ENCODE measurements at places on chromosomes 16 and 17.

- no peak for DNase-seq
Measured at GRCh38 chr17:58338841-58339754, 10.5 kb upstream of the TSPOAP1 start.

- no peak for DNase-seq
Measured at GRCh38 chr17:82034371-82035011, 3.0 kb downstream of the DCXR start.

- DNase-seq: peak; percentile 29
Measured at GRCh38 chr17:82767041-82767754, 15.3 kb downstream of the TBCD start.

DNA sequence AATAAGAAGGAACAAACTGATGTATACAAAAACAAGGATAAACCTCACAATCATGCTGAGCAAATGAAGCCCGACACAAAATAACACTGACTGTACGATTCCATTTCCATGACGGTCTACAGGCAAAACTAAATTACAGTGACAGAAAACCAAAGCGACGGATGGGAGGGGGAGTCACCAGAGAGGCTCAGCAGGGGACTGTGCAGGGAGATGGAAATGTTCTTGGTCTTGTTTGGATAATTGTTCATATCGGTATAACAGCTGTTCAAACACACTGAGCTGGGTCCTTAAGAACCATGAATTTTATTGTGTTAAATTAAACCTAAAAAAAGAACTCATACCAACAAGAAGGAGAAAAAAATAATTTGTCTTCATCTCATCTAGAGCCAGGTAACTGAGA lies 97.8 kb downstream of the NXN start:
- no peak for DNase-seq

- DNase-seq: no peak
Measured at GRCh38 chr17:36117505-36118382, 14.1 kb downstream of the CCL4 start.

- DNase-seq: peak; percentile 77
Measured at GRCh38 chr17:31327534-31328159, 6.2 kb upstream of the EVI2A start.

DNA sequence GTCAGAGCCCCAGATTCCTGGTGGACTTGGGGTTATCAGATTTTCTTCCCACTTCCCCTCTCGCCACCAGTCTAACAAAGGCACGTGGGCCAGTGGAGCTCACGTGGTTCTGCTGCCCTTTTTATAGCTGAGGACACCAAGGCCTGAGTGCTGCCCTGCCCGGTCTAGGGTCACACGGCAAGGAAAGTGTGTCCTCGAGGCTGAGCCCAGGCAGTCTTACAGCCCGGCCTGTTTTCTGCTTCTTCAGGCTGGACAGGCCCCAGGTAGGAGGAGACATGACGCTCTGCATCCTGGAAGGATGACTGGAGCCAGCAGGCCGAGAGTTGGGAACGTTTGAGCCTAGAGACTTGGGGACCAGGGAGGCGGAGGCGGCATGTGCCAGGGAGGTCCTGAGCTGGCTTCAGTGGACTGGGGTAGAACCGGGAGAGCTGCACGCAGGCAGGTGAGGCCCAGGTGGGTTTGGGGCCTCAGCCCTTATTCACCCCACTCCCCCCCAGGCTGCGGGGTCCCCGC lies 3.5 kb downstream of the CTRB1 start:
- DNase-seq: no peak

DNA sequence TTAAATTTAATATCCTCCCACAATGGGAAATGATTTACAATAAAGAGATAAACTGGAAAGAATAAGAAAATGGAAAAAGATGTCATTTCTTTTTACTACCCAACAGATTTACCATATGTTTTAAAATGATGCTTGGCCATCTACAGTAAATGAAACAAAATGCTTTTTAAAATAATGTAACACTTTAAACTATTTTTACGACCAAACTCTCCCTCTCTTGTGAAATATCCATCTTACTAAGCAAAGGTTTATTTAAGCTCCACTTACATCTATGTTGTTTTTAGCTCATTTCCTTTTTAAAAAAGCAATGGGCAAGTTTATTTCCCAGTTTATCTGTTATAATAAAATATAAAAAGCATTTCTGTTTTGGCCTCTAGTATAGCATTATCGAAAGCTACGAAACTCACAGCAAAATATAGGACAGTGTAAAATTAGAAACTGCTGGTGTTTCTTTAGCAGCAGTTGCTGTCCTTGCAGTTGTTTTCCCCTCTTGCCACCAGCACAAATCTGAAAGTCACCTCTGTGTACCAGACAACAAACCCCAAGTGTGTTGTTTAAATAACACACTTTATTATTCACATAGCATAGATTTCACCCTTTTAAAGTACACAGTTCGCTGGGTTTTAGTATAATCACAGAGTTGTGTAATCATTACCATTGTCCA lies 195.1 kb downstream of the CDRT15L2 start:
- DNase-seq: no peak

- peak; percentile 59 for DNase-seq
Measured at GRCh38 chr17:65294181-65294719, 157.1 kb downstream of the RGS9 start.

DNA sequence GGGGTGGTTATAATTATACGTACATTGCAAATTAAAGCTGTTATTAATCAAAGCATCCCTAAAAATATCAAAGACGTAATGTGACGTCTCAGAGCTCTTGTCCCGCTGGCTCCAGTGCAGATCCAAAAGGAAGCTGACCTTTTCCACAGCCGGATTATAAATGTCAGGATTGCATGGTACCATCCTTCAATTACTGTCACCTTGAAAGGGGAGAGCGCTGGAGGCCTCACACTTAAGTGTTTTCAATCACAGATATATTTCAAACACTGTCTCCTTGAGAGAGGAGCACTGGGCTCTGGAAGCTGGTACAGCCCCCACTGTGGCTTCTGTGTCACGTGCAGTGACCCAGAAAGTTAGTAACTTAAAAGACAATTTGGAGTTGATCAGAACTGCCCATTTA lies 94.2 kb downstream of the AIPL1 start:
- no peak for DNase-seq

DNA sequence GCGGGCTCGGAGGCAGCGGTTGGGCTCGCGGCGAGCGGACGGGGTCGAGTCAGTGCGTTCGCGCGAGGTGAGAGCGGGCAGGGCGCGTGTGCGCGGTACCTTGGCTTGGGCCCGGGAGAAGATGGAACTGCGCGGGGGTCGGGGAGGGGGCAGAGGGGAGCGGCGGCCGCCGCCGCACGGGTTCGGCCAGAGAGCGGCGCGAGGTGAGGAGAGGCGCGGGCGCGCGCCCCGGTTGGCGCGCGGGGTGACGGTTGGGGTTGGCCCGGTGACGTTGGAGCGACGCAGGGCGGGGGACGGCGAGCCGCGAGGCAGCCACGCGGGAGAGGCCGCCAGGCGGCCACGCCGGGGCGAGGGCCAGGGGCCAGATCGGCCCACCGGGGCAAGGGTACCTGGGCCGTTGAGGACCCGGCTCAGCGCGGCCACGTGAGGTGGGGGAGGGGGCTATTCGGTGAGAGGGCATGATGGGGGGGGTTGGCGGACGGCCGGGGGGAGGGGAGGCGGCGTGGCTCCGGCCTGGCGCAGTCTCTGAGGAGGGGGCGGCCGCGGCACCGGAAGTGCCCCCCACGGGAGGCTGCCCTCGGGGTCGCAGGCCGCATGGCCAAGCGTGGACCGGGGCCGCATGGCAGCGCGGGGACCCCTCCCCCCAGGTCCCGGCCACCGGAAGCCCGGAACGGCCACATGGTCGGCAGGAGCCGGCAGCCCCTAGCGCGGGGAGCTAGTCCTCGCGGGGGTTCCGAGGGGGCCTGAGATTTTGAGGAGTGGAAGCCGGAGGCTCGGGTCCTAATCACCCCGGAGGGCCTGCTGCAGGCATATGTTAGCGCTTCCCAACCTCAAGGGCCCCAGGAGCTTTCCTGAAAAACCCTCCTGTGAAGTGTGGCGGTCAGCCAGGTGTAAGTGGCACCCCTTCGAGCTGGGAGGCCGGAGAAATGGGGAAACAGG lies 527 bp downstream of the EIF5A start:
- peak; percentile 45 for DNase-seq

DNA sequence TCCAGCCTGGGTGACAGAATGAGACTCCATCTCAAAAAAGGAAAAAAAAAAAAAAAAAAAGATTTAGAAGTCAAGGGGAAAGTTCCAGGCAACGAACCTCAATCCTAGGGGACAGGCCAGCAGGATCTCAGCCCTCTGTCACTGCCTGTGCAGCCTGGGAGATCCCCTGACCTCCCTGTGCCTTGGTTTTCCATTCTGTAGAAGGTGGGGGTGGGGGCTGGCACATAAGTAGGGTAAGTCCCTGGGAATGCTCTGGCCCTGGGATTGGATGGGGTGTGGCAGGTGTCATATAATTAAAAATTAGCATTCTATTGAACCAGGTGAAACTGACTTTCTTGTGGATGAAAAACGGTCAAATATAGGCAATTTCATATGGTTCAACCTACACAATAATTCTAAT lies 90.5 kb downstream of the C16orf78 start:
- no peak for DNase-seq

GRCh38 chr17:66720567-66720966 lies 114.3 kb upstream of the CACNG5 start:
- DNase-seq: no peak

GRCh38 chr17:6047966-6048365 lies 22.2 kb upstream of the WSCD1 start:
- DNase-seq: peak; percentile 50

GRCh38 chr16:47774661-47775060 lies 313.5 kb downstream of the PHKB start:
- DNase-seq: no peak

DNA sequence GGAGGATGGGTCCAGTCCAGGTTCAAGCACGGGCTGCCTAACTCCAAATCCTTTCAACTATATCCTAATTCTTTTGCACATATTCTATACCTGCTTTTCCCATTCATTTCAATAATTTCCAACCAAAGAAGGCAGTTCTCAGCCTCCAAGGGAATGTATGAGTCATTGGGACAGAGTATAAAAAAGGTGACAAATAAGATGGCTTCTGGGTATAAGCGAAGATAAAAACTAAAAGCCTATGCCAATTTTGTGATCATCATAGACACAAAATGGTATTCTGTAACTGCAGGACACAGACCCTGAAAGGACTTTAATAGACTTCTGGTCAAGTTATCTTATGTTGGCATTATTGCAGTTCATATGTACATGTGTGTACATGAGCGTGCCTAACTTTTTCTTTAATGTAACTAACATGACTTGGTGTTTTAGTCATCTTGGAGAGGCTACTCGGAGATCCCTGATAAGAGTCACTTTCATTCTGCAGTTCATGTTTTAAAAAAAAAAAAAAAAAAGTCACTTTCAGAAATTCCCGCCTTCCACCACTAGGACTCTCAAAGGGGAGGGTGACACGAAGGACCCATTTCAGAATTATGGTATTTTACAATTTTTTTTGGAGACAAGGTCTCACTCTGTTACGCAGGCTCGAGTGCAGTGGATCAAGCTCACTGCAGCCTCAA lies 17.3 kb downstream of the COG1 start:
- no peak for DNase-seq

GRCh38 chr16:14489460-14489859 lies 140.6 kb downstream of the PARN start:
- DNase-seq: peak; percentile 78

GRCh38 chr17:9926150-9926804 lies 21.2 kb upstream of the RCVRN start:
- DNase-seq: no peak

- DNase-seq: peak; percentile 17
Measured at GRCh38 chr17:49434821-49435670, 20.4 kb upstream of the PHB1 start.

- no peak for DNase-seq
Measured at GRCh38 chr16:85453194-85453678, 159.9 kb upstream of the GSE1 start.

DNA sequence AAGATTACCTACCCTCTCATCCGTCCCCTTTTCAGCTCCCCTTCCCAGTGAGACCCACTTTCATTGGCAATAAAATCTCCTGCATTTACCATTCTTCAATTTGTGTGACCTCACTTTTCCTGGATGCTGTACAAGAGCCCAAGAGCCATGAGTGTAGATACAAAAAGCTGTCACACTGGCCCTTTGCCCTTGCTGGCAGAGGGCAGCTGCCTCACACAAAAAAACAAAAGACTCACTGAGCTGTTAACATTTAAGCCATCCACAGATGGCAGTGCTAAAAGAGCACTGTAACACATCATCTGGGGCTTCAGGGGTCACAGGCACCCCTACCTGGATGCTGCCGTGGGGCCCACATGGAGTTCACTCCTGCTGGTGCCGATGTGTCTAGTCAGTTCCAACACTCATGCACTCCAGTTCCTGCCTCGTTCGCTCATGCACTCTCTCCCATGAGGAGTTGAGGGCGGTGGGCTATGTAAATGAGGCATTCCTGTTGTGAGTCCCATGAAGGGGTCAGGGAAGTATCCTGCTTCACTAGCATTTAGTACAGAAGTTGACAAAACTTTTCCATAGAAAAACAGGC lies 123.1 kb downstream of the CA10 start:
- no peak for DNase-seq

GRCh38 chr16:71846431-71846830 lies 655 bp downstream of the ATXN1L start:
- no peak for DNase-seq

DNA sequence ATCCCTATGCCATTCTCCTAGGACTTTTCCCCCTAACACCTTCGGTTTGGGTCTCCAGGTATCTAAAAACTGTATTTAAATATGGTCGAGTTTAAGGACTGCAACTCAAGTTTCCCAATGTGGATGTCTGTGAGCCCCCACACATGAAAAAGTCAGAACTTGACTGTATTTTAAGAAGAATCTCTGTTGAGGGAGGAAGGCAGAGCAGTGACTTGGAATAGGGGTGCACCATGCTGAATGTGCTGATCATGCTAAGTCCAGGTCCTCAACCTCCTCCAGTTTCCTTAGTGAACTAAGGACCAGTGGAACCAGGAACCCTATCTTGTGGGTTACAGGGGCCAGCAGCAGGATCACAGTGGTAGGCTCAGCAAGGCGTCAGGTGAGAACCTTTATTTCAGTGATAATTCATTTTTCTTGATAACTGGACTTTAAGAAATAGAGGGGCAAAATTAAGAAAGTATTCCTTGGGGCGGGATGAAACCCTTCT lies 19.5 kb downstream of the GRB7 start:
- no peak for DNase-seq

DNA sequence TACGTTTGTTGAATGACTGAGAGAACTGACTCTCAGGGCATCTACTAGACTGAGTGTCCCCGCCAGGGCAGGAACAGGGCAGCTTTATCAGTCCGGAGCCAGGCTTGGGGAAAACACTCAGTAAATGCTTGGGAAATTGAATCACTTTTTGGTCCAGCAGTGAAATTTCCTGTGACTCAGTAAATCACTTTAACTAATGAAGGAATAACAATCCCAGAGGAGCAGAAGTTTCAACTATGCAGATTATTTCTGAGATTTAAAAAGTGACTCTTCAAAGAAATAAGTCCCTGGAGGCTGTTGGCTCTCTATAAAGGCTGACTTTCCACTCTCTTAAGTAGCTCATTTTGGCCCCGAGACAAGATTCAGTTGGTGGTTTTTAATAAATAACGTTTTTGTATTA lies 101.8 kb downstream of the FOXL1 start:
- DNase-seq: peak; percentile 77

- DNase-seq: no peak
Measured at GRCh38 chr17:82892899-82893565, 53.2 kb upstream of the ZNF750 start.

GRCh38 chr17:81621494-81622130 lies 15.3 kb downstream of the NPLOC4 start:
- no peak for DNase-seq

All from fibroblast of gingiva (primary cell).